HCT116 (cell line): ENCODE measurements at places on chromosomes 4 and X.

DNA sequence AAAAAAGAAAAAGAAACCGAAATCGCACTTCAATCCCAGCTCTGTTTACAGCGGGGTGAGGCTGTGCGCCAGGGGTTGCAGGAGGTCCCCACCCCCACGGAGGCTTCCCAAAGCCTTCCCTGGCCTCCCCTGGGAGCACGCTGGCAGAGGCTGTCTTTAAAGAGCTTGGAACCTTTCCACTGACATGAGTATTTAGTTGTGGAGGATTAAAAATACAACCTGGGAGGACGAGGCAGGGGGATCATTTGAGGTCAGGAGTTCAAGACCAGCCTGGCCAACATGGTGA is 69.1 kb downstream of the PPP2R2C start:
- no peak for DNase-seq

DNA sequence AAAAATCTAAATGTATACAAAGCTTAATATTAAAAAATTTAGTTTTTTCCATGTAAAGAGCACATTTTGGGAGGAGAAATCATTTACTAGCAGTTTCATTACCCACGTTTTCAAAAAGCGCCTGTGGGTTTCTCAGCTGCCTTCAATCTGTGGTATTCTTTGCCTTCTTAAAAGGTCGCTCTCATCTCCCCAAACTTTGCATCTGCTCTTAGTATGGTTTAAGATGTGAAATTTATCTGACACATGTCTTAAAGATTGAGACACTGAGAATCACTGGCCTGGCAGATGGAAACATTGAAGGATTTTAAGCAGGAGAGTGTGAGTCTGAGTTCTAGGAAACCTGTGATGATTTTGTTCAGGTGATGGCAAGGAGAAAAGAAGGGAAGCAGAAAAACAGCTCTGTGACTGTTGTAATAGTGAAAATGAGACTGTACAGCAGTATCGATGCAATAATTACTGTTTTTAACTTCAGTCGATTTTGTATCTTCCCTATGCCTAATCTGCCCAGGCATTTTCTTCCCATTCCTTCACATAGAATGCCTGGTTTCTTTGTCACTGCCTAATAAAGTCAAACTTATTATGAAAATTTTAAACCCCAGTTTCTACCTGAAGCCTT is 75.9 kb downstream of the PAQR3 start:
- no peak for DNase-seq

DNA sequence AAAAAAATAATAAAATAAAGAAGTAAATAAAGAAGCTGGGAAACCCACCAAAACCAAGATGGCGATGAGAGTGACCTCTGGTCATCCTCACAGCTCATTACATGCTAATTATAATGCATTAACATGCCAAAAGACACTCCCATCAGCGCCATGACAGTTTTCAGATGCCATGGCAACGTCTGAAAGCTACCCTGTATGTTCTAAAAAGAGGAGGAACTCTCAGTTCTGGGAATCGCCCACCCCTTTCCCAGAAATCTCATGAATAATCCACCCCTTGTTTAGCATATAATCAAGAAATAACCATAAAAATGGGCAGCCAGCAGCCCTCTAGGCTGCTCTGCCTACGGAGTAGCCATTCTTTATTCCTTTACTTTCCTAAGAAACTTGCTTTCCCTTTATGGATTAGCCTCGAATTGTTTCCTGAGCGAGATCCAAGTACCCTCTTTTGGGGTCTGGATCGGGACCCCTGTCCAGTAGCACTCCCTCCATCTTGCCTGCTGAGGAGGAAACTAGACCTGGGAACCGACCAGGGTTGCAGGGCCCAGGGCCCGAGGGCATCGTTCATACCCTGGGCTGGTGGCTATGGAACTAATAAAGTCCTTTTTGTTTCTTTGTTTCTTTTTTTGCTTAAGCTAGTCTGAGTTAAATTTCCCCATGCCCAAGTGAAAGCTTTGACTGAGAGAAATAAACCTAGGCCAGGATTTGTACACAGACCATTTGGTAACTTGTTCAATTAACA is 30.9 kb downstream of the HTT-AS start:
- DNase-seq: no peak

DNA sequence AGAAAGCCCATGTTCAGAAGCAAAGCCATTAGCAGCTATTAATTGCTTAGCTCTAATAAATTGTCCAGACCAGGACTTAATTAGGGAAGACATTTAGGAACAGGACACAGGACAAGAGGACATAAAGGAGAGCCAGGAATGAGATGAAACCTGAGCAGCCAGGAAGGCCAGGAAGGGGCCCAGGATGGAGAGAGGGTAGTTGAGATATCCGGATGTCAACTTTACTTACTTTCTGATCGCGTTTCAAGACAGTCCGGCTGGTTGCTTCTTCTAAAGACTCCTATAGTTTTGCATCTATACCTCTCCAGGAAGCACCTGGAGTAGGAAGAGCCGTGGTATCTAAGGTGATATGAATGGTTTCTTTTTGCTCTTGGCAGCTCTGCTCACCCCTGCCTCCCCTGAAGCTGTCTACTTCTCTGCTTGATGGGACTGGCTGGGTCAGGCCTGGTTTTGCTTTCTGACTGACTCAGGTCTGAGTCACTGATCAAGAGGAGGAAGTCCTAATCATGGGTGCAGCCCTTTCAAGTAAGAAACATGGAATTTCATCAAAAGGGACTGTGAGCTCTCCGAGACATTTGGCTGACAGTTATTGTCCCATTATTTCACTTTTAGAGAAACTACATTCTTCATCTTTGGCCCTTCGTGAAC is 733.3 kb downstream of the RPA4 start:
- peak; percentile 57 for DNase-seq

DNA sequence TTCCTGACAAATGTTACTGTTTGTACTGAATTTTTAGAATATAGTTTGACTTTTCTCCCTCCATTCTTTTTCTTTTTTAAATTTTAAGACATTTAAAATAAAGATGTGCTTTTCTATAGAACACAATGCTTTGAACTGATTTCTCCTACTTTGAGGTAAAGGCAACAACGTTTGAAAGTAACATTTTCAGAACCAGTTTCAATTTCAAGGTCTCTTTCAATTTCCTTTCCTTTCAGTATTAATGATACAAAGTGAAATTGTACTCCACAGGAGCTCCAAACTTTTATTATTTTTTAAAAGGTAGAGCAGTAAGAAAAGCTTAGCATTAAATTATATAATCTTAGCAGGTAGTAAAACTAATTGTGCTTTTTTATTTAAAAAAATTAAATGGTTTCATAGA is 54.9 kb downstream of the NDST4 start:
- no peak for DNase-seq

DNA sequence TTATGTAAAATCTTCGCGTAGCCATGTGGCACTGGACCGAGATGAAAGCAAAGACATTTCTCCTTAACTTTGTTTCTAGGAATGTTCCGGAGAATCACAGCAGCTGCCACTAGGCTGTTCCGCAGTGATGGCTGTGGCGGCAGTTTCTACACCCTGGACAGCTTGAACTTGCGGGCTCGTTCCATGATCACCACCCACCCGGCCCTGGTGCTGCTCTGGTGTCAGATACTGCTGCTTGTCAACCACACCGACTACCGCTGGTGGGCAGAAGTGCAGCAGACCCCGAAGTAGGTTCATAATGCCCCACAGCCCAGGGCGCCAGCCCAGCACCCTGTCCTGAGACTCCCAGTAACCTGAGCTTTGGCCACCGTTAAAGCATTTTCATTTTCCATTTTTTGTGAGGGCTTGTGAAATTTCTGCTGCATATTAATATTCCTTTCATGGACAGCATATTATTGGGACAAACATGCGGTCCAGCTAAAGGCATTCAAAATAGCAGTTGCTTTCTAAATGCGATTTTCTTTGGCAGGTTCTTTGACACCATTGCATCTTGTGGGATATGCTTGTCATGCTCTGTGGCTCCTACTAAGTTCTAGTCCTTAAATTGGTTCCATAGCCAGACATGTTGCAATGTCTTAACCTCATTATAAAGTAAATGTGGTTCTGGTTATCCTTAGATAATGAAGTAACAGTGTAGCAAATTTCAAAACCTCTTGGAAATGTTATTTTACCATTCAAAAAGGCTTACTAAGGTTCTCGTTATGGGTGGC is 49.1 kb upstream of the MSANTD1 start:
- no peak for DNase-seq

DNA sequence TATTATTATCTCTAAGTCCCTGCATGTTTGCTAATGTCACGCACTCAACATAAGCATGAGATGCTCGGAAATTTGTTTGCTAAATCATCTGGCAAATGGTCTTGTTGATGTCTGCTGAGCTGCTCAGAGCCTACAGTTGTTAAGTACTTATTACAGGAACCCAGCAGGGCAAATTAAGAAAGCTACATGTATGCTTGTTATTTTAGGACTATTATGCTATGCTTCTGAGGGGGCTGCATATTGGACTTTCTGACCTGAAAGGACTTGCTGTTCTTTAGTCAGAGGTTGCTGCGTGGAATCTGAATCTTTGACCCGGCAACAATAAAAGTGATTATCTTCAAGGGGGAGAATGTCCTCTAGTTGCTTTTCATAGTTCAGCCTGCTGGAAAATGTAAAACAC is 36.3 kb upstream of the TENM3 start:
- no peak for DNase-seq

- DNase-seq: no peak
Observed at GRCh38 chr4:148261848-148262247, 180.4 kb downstream of the NR3C2 start.

GRCh38 chrX:153059191-153060094 is 3.2 kb downstream of the PNMA3 start:
- DNase-seq: no peak

- DNase-seq: peak; percentile 49
Observed at GRCh38 chr4:15913631-15913970, 24.9 kb downstream of the FGFBP1 start.

- DNase-seq: no peak
Observed at GRCh38 chrX:39507617-39508299, 590.0 kb downstream of the BCOR start.

DNA sequence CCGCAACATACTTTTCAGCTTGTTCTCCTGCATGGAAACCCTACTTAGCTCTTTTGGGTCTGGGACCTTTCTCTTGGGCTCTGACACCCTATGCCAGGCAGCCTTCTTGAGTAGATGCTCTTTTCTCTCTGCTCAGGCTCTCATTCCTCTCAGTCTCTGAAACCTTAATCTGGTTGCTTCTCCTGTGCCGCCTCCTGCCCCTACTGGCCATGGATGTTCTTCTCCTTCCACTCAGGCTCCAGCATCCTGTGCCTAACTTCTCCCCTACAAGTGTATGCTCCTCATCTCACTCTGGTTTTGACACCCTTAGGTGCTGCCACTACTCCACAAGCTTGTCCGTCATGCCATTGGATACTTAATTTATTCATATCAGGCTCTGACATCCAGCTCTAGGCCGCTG is 15.2 kb downstream of the BLTP1 start:
- no peak for DNase-seq

DNA sequence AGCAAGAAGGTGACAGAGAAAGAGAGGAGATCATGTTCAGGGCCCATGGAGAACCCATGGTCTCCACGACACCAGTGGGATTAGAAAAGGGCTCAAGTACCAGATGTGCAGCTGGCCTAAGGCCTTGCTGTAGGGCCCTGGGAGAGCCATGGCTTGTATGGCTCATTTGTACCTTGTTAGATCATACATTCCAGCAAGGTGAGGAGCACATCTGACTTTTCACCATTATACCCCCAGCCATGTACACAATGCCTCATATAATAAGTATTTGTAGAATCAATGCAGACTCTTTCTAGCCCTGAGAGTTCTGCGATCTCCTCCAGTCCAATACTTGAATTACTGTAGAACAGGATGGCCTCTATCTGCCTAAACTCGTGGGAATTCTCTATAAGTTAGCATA is 94.2 kb upstream of the MAP3K15 start:
- DNase-seq: no peak

- no peak for DNase-seq
Observed at GRCh38 chrX:150303386-150304097, 59.6 kb upstream of the MAMLD1 start.

- no peak for DNase-seq
Observed at GRCh38 chr4:12445711-12446235, 1017.1 kb upstream of the HS3ST1 start.

DNA sequence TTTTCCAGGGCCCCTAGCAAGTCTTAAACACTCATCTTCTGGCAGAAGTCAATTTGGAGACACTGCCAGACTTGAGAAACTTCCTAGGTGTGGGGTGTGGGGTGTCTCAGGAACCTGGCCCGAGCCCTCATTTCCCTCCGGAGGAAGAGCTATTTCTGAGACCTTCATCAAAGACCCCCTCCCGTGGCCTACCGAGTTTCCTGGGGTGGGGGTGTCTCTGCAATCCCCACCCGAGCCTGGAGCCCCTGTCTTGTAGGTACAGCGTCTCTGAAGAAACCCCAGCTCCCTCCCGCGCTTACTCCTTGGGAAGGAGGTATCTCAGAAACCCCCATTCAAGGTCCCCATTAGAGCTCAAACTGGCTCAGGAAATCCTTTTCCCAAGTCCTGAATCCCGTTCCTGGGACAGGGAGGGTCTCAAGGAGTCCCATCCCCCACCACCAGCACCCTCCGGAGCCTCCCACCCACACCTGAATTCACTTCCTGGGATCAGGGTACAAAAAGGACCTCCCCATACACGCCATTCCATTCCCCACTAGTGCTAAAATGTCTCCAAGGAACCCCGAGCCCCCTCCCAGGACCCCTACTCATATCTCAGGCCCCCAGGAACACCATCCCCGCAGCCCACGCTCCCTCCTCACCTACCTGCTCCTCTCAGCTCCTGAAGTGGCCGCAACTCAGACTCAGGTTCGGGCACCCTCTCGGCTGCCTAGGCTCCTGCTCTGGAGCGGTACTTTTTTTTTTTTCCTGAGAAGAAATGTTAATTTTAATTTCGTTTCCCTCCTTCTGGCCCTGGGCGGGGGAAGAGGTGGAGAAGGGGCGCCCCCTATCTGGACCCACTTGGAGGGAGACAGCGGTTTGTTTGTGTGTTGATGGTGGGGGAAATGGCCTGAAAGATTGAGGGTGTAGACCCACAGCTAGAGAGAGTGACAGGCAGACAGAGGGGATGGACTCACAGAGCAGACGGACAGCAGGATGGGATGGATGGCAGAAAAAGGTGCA is 1.1 kb downstream of the SLC38A5 start:
- no peak for DNase-seq

DNA sequence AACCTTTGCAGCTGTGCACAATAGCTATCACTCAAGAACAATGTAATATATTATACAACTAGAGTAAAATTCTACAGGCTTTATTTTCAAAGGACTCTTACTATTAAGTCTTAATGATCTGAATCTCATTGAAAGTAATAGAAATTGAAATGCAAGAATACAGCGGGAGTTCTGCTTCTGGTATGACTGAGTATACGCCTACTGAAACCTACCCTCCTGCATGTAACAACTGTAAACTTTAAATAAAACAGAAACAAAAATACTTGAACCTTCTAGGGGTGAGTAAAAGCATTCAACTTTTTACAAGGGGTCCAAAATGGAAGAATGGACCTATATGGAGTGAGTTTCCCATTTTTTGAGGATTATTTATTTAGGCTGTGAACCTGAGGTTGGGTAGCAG is 13.5 kb downstream of the DCHS2 start:
- DNase-seq: no peak
